ENCODE measurements at places on chromosomes 6 and 20.
A peak's percentile ranks its signal among the peaks of the same experiment; 100 is the strongest.

- no peak for DNase-seq
Measured at GRCh38 chr20:50194422-50194830, 3.8 kb downstream of the CEBPB start.

DNA sequence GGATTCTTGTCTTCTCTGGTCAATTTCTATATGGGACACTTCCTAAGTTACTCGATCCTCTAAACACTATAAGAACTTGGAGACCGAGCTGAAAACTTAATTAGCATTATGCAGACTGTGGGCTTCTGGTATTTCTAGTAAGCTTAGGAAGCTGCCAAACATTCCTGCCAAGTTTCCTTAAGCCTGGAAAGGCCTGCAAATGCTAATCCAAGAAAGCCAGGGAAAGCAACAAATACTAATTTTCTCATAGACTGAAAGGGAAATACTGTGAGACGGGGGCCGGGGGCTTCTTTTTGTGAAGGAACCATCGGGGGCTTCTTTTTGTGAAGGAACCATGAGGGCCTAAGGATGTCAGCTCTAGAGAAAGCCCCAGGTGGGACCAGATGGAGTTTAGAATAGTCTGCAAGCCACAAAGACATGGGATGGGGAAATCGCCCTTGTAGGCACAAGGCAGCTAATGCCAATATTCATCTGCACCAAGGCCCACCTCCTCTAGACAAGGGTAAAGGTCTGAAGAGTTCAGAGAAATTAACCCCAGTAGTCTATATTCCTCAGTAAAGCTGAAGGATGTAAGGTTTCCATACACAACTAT lies 332.4 kb upstream of the PRDM1 start:
- DNase-seq = no peak

GRCh38 chr6:36204068-36204753 lies 7.7 kb downstream of the BRPF3 start:
- no peak for DNase-seq

DNA sequence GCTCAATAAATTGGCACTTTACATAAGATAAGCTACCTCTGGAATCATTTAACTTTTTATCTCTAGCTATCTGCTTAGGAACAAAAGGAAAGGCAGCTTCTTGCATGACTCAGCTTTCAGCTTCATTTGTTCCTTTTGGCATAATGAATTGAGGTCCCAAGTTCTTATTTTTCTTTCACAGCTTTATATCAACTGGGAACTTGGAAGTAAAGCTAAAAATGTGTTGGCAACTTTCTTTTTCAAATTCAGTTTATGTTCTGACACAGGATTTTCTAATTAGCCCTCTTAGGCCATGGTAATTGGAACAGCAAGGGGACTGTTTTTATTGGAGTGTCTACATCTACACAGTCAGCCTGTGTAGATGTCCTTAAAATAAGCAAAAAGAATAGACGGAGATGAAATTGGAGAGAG lies 55.2 kb upstream of the MRAP2 start:
- no peak for DNase-seq

- no peak for DNase-seq
Measured at GRCh38 chr6:140850438-140850837, 1282.3 kb upstream of the GJE1 start.

DNA sequence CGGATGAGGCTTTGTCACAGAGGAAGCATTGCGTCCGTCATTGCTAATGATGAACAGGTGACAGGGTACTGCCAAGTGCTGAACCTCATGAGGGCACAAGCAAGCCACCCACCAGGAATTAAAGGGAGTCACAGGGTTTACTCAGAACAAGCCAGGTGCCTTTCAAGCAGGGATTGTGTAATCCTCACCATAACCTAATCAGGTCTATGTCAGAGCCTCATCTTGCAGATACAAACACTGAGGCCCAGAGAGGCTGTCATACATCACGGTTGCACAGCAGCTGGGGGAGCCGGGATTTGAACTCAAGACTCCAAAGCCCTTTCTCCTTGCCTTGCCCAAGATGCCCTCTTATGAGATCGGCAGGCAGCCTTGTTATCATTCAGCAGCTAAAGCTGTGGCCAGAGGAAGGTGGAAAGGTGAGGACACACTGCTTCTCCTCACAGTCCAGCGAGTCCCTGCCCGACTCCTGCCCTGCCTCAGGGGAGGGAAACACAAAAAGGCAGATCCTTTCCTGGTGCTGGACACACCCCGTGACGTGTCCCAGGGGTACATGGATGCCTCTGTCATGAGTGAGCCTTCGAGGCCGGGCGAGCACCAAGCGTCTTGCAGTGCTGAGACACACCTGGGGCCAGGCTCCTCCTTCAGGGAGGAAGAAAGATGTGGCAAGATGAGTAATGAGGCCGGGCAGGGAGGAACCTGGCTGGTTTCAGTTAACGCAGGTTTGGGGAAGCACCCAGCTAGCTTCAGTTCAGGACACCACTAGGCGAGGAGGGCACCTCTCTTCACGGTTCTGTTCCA lies 214.9 kb downstream of the LY86 start:
- DNase-seq = peak; percentile 78

DNA sequence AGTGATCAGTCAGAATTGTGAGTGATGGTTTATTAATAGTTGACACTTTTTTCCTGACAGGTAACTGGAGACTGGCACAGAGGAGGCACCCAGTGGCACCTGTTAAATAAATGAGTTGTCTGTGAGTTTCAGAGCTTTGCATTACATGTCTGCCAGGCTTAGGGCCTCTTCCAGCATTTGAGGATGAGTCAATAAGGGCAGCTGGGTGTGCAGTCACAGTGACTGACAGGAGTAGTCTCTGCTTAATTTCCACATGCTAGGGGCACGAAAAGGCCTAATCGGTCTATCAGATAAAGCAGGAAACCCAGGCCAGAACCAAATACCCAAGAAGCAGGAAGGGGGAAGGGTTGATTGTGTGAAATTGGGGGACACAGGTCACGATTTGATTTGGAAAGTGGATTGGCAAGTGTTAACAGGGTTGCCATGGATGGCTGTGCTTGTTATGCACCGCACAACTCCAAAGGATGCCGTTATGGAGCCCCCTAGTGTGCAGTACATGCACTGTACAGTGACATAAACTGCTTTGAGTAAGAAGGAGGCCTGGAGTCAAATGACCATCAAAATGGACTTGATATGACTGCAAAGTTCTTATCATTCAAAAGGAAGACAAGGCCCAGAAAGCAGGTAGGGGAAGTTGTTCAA lies 111.9 kb upstream of the GGTLC1 start:
- no peak for DNase-seq

DNA sequence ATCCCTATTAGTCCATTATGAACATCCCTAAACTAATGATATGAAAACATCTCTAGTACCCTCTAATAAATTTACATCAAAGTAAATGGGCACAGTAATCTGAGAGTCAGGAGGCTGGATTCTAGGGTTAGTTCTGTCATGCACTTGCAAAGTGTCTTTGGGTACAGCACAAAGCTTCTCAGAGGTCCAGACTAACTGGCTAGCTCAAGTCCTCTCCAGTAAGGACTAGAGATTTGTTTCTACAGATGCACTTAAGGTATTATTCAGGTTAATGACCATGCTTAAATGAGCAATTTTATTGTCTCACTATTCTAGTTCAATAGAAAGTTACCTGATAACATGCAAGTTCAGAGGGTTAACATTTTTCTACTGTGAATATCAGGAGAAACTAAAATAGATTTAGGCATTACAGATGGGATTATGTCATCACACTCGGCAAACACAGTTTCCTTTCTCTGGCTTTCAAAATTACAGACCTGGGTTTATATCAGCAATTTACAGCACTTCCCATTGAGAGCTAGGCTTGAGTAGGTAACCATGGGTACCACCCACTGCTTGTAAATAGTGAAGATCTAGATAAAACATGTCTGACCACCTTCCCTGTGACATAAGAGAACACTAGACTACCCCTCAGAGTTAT lies 402.9 kb upstream of the RUNX2 start:
- peak; percentile 15 for DNase-seq

DNA sequence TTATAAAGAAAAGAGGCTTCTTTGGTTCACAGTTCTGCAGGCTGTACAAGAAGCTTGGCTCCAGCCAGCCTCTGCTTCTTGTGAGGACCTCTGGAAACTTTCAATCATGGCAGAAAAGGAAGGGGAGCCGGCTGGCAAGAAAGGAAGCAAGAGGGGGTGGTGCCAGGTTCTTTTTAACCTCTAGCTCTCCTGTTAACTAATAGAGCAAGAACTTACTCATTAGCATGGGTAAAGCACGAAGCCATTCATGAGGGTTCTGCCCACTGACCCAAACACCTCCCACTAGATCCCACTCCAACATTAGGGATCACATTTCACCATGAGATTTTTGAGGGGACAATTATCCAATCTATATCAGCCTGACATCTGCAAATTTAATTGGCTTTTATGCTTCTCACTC lies 347.1 kb downstream of the GRIK2 start:
- no peak for DNase-seq

DNA sequence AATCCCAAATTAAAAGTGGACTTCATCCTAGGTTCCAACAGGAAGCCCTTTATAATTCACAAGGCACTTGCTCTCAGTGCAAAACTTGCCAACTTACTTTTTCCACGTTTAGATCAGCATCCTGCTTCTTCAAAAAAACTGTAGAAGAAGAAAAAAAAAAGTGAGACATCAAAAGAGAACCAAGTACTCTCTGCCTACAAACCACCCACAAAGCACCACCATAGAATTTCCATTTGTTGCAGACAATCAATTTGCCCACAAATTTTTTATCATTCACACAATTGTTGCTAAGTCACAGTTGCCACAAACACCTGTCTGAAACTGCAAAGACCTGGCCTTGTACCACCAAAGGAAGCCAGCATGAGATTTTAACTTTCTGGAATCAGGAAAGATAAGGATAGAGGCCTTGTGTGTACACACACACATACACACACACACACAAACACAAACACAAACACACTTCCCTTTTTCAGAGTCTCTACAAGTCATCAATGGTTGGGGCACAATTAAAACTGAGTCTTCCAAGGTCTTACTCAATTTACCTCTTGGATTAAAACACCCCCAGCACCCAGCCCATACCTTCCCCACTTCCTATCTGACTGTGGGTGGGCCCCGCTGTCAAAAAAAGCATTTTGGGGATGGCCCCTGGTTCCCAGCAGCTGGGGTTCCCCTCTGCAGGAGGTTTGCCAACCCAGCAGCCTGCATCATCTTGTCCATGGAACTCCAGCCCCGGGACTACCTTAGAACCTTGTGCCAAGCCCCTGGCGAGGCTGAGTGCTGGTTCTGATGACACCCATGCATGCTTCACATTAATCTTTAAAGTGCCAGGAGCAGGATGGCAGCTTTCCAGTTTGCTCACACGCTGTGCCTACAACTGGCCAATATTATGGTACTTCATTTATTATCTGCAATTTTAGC lies 26.5 kb downstream of the FYN start:
- DNase-seq = no peak

- DNase-seq = no peak
Measured at GRCh38 chr6:157559201-157559756, 178.3 kb downstream of the ZDHHC14 start.

GRCh38 chr6:29912840-29913239 lies 29.5 kb upstream of the HLA-A start:
- no peak for DNase-seq

DNA sequence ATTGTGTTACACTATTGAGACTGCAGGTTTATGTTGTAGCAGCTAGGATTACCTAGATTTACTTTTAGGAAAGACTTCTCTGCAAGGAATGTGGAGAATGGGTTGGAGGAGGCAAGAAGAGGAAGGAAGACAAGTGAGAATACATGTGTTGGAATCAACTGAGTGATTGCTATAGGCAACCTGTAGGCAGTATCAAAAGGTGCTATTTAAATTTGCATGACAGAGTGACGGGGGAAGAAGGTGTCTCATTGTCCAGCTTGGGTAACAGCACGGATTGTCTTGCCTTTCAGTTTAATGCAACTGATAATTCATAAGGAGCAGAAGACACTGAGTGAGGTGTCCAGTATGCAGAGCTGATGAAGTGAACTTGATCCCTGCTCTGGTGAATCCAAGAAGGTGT lies 19.4 kb downstream of the SERPINB9 start:
- DNase-seq = no peak

DNA sequence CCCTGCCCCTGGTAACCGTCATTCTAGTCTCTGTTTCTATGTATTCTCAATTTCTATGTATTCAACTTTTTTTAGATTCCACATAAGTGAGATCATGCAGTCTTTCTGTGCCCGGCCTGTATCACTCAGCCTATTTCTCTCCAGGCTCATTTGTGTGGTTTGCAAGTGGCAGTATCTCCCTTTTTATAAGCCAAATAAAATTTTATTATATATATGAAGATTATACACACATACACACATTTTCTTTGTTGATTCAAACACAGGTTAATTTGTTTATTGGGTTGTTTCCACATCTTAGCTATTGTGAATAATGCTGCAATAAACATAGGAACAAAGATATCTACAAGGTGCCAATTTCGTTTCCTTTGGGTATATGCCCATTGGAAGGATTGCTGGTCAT lies 571.7 kb downstream of the DHX35 start:
- no peak for DNase-seq

GRCh38 chr20:914727-915498 lies 1.2 kb downstream of the ANGPT4 start:
- no peak for DNase-seq

DNA sequence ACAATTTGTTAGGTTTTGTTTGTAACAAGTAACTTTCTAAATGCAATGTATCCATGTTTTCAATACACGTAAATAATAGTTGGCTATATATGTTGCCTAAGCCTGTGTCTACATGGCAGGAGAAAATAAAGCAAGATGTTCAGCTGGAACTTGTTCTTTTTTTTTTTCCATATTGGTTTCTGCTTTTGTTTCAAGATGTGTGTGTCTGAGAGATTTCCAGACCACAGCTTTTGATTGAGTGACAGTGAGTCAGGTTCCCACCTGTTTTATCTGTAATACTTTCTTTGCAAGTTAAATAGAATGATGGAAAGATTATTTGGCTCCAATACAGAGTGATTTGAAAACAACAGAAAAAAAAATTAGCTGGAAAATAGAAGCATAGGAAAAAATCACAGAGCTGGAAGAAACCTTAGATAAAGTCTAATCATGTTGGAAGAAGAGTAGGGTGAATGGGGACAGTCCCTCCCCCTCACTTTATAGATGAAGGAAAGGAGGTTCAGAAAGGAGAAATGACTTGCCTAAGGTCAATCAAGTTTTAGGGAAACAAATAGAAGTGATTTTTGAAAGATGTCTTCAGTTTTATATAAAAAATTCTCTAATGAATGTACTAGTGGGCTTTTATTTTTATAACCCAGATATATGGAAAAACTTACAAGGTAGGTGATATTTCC lies 150.9 kb upstream of the STMND1 start:
- DNase-seq = no peak

Measured in GM10248 (cell line).